Esophagus squamous epithelium (tissue), 5 donors: ENCODE measurements at places on chromosomes 11 and 22. TPM values are rescaled to one million over a fixed set of nuclear protein-coding genes. Genes with fewer than 3 reads are reported as not detected.

PKDREJ gene
- total RNA-seq: not detected

DNA sequence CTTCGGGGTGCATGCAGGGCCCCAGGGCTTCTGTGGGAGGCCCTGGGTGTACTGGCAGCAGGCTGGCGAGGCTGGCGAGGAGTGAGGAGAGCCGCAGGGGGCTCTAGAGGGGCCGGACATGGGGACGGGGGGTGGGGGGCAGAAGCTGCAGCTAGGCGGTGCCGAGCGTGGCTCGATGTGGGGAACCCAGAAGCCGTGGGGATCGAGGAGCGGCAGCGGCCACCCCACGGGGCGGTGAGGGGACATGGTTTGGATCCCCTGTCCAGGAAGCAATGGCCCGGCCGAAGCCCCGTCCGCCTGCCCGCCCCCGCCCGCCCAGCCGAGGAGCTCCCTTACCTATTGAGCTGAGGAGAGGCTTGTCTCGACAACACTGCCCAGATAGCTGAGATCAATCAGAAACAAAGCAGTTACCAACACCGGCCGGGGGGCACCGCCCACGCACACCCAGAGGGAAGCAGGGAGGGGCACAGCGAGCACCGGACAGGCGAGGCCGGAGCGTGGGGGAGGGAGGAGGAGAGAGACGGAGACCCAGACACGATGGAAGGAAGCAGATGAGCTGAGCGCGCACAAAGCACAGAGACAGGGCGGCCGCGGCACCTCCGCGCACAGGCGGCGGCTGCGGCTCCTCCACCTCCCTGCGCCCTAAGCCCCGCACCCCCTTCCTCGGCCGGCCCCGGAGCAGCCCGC, 38.7 kb downstream of the IGSF9B start:
- DNase-seq: no peak

GAB4 gene
- not detected for total RNA-seq

DNA sequence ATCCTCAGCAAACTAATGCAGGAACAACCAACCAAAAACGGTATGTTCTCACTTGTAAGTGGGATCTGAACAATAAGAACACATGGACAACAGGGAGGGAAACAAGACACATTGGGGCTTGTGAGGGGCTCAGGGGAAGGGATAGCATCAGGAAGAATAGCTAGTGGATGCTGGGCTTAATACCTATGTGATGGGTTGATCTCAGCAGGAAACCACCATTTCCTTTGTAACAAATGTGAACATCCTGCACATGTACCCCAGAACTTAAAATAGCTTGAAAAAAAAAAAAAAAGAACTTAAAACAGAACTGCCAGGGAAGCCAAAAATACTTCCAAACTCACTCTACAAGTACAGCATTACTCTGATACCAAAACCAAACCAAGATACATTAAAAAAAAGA, 33.8 kb downstream of the CASP4 start:
- DNase-seq: no peak

DNA sequence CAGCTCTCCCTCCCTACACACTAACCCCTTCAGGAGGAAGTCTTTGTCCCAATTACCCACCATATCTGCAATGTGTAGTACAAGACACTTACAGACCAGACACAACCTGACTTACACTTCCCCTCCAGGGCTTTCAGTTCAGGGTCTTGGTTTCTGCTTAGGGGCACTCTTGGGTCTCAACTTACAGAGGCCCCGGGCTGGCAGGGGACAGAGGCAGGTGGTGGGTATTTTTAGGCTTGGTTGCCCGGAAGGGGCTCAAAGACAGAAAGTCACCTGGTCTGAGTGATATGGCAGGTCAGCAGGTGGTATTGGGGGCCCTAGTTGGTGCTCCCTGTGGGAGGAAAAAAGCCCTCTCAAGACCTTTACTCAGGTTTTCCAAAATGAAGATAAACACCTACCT, 3.4 kb upstream of the TMEM184B start:
- no peak for DNase-seq

GRCh38 chr11:117857734-117858414, 18.6 kb downstream of the FXYD6 start:
- DNase-seq: no peak

- DNase-seq: no peak
Observed at GRCh38 chr11:11577251-11577855, 44.5 kb downstream of the GALNT18 start.

- no peak for DNase-seq
Observed at GRCh38 chr11:216081-216974, 8.8 kb downstream of the RIC8A start.

SLC2A11 gene
- total RNA-seq: 1.7 TPM

- no peak for DNase-seq
Observed at GRCh38 chr22:17222503-17222902, 3.3 kb upstream of the ADA2 start.
